ENCODE measurements at places on chromosomes 1 and 21.
A peak's percentile ranks its signal among the peaks of the same experiment; 100 is the strongest.

DNA sequence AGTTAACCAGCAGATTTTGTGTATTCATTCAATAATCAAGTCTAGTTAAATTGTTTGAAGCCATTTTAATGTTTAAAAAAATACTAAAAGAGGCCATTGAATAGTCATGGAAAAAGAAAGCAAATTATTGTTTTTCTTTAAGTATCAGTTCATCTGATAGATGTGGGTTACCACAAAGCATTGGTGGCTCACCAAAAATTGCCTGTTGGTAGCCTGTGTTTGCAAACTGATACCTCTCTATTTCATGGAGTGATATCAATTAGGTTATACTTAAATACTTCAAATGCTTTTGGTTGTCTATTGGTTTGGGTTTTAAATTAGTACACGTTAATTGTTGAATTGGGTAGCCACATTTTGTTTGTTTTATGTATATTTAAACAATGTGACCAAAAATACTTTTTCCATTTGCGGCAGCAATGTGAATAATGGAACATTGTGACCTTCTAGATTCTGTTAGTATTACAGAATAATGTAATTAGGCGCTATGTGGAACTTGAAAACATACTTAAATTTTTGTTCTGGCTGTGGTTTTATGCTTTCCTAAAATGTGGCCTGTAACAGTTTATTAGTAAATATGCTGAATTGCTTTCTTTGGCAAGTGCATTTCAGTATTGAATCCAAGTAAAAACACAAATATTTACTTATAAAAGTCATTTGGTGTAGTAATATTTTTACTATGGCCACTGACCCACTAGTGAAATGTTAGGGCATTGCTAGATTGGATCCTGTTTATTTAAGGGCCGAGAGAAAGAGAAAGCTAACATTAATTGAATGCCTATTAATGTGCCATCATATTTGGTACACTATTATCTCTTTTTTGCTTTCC lies 37.1 kb upstream of the NBL1 start:
- peak; percentile 58 for DNase-seq

- DNase-seq: peak; percentile 59
Observed at GRCh38 chr1:210726621-210727020, 397.9 kb downstream of the HHAT start.

GRCh38 chr1:18908911-18909771 lies 6.8 kb upstream of the ALDH4A1 start:
- no peak for DNase-seq

- no peak for DNase-seq
Observed at GRCh38 chr1:155529109-155529508, 33.5 kb downstream of the ASH1L start.

GRCh38 chr1:41590331-41590730 lies 105.8 kb upstream of the EDN2 start:
- no peak for DNase-seq

- DNase-seq: no peak
Observed at GRCh38 chr1:24027838-24028468, 47.8 kb upstream of the SRSF10 start.

- peak; percentile 89 for DNase-seq
Observed at GRCh38 chr1:39799770-39800470, 11.3 kb upstream of the BMP8B start.

GRCh38 chr1:61782771-61783170 lies 40.5 kb downstream of the PATJ start:
- DNase-seq: no peak

- no peak for DNase-seq
Observed at GRCh38 chr1:16371725-16372124, 4.7 kb downstream of the SZRD1 start.

DNA sequence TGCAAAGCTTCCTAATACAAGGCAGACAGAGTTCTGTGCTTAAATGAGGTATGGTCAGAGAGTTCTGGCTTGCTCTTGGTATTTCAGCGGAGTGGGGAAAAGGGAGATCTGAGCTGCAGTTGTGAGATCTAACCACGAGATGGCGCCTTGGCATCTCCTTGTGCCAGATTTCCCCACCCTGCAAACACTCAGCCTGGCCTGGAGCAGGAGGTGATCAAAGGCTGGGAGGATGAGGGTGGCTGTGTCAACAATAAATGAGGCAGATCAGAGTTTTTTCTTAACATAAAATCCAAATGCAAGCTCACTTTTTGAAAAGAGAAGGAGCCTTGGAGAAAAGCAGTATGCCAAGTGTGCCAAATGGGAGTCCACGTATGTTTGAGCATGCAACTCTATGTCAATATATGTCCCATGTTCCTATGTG lies 4.1 kb upstream of the TFAP2E start:
- peak; percentile 83 for DNase-seq

DNA sequence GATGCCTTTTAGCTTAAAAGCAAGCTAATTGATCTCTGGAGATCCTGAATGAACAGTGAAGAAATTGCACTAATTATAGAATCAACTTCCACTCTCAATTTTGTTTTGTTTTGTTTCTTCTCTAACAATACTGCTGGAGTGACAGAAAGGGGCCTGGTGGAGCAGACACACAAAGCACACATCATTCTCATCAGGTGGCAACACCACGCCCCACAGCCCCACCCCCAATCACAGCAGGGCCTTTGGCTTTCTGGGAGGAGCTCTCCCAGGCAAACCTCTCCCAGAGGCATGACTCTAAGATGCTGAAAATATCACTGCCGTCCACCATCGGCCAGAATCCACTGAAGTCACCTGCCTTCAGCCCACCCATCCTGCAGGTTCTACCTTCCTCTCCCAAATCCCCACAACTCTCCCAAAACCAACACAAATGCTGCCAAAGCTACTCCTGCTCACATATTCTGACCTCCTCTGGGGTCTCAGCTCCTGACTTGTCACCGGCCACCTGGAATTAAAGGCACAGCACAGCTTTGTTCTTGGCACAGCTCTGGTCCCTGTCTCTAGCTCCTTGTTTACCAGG lies 120.7 kb downstream of the GRIK3 start:
- no peak for DNase-seq

- no peak for DNase-seq
Observed at GRCh38 chr21:26070822-26071425, 99.6 kb downstream of the APP start.

- no peak for DNase-seq
Observed at GRCh38 chr1:202752774-202753173, 42.5 kb upstream of the SYT2 start.

- DNase-seq: peak; percentile 91
Observed at GRCh38 chr1:226626577-226626956, 78.0 kb downstream of the STUM start.

DNA sequence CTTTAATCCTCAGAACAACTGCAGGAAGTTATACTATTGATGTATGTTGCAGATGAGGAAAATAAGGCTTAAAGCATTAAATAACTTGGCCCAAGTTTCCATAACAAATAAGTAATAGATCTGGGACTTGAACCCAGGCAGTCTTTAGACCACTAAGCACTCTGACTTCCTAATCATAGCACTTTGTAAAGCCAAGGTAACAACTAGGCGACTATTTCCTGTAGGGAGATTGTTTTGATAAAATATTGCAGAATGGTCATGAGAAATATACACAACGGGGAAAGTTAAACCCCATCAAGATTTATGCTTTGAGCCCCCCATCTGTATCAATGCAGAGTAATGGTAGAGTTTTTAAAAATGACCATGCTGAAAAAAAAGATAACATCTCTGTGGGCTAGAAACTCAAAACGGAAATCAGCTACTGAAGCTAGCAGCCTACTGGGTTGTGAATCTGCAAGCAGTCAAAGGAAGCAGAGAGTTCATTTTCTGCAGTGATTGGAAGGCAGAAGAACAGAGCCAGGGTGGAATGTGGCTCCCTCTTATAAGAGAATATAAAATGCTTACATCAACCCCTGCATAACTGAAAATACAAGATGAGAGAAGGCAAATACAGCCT lies 111.2 kb upstream of the OLIG2 start:
- DNase-seq: no peak

DNA sequence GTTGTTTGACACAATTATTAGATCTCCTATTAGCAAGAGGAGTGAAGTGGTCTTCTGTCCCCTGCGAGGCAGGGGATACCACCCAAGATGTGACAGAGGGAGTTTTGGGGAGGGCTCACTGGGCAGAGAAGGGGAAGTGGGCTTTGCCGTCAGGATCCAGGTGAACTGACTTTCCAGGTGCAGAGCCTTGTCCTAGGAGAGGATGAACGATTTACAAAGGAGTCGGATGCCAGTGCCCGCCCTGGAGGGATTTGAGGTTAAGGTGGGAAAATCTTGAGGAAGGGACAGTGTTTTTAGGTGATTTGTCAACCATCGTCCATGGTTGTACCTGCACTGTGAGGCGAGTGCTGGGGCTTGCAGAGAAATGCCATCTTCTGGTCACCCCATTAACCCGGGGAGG lies 201.0 kb downstream of the CAMTA1 start:
- DNase-seq: no peak

DNA sequence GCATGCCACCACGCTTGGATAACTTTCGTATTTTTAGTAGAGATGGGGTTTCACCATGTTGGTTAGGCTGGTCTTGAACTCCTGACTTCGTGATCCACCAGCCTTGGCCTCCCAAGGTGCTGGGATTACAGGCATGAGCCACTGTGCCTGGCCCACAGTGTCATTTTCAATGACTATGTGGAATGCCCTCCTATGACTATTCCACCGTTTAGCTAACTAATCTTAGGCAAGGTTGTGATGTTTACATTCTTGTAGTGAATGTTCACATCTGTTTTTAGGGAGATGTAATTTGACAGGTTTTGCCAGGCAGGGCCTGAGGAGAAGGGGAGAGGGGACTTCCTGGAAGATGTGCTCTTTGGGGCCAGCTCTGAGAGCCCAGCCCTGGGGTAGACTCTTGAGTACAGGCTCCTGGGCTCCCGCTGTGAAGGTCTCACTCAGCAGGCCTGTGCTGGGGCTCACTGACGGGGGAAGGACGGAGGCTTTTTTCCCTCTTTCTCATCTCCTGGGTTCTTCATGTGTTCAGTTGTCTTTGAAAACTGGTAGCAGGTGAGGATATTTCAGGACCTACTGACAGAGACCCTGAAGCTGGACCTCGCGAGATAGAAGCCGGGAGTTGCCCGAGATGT lies 13.2 kb downstream of the COQ8A start:
- DNase-seq: no peak

DNA sequence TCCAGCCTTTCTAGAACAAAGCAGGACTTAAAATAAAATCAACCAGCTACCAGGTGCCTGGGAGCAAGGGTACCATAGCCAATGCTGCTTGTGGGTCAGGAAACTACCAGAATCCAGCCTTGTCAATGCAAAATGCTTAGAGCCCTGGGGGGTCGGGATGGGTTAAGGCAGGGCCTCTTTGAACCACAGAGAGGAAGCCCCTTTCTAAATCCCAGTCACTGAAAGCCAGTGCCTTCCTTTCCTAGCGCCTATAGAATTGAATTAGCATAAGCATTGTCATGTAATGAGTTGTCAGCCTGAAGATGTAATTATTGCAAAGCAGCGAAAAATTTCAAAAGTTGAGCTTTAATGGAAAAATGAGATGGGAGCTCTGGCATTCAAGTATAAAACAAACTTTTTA lies 176.6 kb upstream of the DAB1 start:
- no peak for DNase-seq

GRCh38 chr1:37998913-37999429 lies 6.3 kb downstream of the FHL3 start:
- no peak for DNase-seq

GRCh38 chr1:78667939-78668338 lies 18.3 kb downstream of the IFI44 start:
- no peak for DNase-seq

DNA sequence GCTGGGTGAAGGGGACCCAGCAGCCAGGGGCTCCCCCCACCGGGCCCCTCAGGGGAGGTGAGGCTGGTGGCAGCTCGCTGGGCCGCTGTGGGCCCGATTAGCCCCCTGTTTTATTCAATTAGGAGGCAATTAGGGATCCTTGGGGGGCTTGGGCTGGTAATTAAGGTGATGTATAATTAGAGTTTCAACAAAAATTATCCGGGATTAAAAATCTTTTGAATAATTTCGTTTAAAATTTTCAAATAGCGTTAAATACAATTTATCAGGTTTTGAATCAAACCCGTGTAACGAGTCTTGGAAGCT lies 4.1 kb downstream of the PRDM16 start:
- no peak for DNase-seq

GRCh38 chr21:16409352-16409751 lies 679.6 kb downstream of the USP25 start:
- DNase-seq: no peak

DNA sequence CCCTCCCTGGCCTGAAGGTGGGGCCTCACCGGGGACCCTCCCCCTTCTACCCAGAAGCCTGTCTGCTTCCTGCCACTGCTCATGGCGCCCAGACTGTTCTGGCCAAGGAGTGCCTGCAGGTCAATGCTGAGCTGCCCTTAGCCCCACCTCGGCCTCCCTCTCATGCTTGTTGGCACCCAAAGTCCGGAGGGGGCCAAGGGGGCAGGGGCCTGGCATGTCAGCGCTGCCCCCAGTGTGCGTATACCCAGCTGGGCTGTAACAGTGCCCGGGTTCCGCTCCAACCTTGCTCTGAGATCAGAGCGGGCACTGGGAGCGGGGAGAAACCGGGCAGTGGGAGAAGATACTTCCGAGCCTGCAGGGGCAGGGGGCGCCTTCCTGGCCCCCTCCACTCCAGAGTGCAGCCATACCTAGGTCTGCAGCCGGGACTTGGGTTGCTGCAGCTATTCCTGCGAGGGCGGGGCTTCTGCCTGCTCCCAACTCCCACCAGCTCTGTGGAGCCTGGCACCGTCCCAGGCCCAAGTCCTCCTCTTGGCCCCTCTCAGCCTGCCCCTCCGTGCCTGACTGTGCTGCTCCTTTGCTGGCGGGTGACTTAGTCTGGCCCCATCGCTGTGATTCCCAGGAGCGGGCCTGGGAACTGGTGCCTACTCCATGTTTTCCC lies 21.4 kb upstream of the TGFB2 start:
- no peak for DNase-seq

GRCh38 chr1:47181955-47182675 lies 7.7 kb downstream of the PDZK1IP1 start:
- DNase-seq: no peak

DNA sequence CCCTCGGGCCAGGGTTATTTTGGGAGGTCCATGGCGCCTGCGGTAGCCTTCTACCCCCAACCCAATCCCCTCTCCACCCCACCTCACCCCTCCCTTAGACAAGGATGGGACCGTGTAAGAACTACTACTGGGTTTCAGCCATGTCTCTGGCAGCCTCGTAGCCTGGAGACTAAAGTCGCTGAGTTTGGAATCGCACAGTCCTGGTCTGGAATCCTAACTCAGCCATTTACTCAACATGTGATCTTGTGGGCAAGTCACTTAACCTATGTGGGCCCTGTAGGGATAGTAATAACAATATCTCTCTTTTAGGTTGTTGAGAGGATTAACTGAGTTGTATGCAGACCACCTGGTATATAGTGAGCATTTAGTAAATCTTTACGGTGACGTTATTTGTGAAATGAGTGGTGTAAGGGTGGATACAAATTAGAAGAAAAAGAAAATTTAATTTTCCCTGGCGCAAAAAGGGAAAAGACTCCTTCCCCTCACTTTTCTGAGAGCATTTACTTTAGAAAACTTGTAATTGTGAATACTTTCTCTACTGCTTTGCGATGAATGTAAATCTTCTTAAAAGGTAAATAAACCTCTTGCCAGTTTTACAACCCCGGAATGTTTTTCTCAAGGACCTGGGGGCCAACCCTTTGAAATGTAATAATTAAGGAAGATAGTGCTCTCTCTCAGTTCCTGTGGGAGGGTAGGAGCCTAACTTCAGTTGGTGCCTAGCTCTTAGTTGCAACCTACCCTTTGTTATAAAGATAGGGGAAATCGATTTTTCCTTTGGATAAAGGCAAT lies 615 bp upstream of the MRPS15 start:
- no peak for DNase-seq

Data from activated CD8-positive, alpha-beta memory T cell treated with anti-CD3 and anti-CD28 coated beads, Interleukin-2, amount 50 U/mL, for 48 hours (primary cell).